ENCODE measurements at places on chromosomes 6 and 20.

DNA sequence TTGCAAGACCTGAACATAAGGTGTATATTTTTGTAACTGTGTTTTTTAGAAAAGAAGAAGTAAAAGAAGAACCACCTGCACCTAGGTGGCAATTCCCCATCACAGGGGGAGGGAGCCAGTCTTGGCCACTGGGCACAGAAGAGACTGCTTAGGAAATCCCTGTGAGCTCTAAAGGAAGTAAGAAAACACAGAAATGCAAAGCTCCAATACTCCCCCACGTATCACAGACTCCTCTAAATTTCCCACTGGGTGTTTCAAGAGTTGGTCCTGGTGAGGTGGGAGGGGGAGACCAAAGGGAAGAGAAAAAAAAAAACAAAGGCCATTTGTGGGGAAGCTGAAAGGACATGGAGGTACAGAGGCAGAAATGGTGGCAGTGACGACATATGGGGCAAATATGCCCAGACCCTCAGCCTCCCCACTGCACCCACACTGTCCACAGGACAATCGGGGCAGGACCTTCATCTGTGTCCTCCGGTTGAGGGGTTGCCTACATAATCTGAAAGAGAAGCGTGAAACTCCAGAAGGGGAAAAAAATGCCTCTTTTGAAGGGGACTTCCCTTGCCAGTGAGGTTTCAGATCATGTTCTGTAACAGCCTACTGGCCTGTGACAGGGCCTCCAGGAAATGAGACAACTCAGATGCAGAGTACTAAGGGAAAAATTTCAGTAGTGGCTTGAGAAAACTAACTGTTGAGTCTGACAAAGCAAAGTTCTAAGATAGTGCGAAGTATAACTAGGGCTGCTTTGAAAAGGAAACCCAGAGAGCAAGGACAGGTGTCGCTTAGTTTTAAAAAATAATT, 226.2 kb upstream of the MARCKS start:
- no peak for DNase-seq

DNA sequence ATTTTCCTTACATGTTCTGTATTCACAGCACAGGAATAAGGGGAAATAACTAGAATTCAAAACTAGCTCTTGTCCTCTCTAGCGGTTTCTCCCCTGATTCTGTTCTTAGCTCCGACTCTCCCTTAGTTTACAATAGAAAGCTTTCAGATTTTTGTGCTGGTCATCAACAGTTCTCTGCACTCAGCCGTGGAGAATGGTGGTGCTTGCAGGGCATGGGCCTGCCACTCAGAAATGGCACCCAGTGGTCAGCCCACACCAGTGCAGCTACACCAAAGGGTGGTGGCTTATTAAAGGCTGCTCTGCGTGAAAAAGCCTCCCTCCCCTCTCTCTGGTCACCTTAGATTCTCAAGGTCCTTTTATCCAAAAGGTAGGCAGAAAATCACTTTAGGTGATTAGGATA, 123.5 kb downstream of the SASH1 start:
- no peak for DNase-seq

DNA sequence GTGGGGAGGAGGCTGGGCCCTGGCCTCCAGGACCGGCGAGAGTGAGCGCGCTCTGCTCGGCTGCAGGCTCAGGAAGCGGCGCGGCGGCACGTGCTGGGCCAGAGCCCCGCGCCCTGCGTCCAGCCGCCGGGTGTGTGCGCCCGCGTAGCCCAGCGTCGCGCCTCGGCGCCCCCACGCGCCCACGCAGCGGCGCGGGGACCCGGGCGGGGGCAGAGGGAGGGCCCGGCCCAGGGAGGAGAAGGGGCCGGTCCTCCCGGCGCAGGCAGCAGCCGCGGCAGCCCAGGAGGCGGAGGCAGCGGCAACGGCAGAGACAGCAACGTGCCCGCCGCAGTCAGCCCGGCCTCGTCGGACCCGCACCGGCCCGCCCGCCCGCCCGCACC, at the start of gene EYA2:
TSS of gene EYA2 (plus strand) at position 265 of the 380 bp plus-strand sequence. CDS start 95,168 bp downstream, outside the sequence.
- DNase-seq, result no peak

DNA sequence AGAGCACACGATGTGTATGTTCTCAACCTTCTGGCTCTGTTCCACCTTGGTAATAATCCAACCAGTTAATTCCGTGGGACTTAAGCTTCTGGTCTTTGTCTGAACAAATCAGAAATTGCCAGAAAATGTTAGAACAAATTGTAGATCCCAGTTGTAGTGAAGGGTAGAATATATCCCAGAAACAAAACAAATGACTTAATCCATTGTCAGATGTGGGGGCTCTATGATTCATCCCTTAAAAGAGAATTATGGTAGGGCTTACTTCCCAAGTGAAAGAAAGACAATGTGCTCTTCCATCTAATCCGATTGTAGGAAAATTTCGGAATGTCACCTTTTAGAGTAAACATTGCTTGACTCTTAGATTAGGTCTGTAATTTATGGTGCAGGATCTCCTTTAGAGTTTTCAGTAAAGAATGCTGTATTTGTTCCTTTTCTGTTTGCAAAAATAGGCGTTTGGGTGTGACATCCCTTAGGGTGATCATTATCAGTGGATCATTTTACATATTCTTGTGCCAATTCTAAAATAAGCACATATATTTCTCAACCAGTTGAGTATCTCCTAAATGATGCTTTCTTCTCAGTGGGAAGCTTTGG, 234.5 kb upstream of the ZNF217 start:
- DNase-seq, result no peak

GRCh38 chr6:108937170-108937569, 88.9 kb downstream of the ARMC2 start:
- DNase-seq, result no peak

DNA sequence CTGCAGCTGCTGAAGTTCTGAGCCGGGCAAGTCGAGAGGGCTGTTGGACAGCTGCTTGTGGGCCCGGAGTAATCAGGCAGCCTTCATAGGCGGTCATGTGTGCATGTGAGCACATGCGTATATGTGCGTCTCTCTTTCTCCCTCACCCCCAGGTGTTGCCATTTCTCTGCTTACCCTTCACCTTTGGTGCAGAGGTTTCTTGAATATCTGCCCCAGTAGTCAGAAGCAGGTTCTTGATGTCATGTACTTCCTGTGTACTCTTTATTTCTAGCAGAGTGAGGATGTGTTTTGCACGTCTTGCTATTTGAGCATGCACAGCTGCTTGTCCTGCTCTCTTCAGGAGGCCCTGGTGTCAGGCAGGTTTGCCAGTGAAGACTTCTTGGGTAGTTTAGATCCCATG, 21.2 kb upstream of the MAPK13 start:
- no peak for DNase-seq

DNA sequence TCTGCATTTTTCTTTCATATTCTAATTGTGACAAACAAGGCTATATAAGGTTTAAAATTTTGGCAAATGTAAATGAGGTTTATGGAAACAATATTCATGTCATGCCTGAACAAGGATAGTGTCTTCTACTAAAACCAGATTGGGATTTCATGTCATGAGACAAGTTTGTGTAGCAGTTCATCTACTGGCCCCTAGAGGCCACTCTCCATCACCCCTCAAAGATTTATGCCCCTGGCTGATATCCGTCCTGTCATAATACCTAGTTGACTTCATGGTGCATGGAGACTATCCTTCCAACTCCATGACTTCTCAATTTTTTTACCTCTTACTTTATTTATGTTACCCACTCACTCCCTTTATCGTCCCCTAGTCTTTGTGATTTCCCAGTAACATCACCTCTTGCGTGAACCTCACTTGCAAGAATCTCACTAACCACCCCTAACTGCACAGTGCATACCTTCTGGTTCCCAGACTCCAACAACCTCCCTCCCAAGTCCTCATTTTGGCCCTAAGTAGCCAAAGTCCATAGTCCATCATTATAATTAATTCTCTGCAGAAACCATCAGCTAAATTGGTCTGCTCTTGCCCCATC, 179.8 kb downstream of the TASP1 start:
- no peak for DNase-seq

- DNase-seq, result no peak
Measured at GRCh38 chr20:49216991-49217578, 2.1 kb upstream of the DDX27 start.

GRCh38 chr20:34364223-34364506, 1.1 kb downstream of the ITCH start:
- DNase-seq, result no peak

GRCh38 chr6:36692220-36692619, 5.4 kb upstream of the RAB44 start:
- DNase-seq, result no peak

GRCh38 chr6:139468178-139468819, 93.9 kb upstream of the CITED2 start:
- no peak for DNase-seq

DNA sequence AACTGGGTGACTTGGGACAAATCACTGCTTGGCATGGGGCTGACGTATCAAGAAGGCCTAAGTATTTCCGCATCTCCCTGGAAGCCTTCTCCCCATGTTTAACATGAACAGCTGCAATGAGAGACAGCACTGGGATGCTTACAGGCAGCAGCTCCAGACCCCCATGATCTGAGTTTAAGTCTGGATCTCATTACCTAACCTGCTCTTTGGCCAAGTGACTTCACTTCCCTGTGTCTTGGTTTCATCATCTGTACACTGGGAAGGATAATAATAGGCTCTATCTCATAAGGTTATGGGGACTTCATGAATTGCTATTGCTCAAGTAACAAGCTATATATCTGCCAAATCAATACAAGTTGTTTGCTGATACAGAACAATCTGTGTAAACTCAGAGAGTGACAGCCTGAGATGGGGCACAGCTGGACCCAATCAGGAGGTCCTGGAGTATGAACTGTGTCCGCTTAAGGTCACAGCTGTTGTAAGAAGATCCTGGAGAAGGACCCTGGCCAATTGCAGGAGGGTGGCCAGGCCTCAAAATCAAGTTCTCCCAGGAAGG, 56.0 kb downstream of the TGM2 start:
- no peak for DNase-seq

GRCh38 chr6:90216072-90216977, 80.3 kb downstream of the BACH2 start:
- no peak for DNase-seq

GRCh38 chr6:11732036-11732631, 46.5 kb downstream of the ADTRP start:
- no peak for DNase-seq

DNA sequence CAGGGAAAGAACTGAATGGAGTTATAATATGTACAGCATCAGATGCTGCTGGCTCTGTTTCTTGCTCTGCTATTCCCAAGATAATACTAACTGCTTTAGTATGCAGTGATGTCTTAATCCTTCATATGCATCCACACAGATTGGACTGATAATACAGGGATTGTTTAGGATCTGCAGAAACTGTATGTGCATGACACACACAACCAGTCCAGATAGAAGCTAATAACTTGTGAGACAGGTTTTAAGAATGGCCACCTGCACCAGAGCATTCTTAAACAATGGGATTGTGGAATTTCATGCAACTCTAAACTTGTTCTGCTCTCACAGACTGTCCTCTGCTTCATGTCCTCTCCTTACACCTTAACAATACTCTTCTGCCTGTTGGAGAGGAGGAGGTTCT, 90.9 kb downstream of the SPTLC3 start:
- no peak for DNase-seq

- no peak for DNase-seq
Measured at GRCh38 chr20:63456429-63457284, 15.8 kb downstream of the KCNQ2 start.

DNA sequence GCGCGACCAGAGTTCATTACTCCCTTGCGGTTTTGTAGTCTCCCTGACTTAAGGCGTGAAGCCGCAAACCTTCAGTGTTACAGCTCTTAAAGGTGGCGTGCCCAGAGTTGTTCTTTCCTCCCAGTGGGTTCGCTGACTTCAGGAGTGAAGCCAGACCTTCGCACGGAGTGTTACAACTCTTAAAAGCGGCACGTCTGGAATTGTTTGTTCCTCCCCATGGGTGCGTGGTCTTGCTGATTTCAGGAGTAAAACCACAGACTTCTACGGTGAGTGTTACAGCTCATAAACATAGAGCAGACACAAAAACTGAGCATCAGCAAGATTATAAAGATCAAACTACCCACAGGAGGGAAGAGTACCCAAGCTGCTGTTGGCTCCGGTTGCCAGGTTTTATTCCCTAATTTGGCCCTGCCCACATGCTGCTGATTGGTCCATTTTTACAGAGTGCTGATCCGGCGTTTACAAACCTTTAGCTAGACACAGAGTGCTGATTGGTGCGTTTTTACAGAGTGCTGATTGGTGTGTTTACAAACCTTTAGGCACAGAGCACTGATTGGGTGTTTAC, 10.4 kb downstream of the TMEM14C start:
- no peak for DNase-seq

DNA sequence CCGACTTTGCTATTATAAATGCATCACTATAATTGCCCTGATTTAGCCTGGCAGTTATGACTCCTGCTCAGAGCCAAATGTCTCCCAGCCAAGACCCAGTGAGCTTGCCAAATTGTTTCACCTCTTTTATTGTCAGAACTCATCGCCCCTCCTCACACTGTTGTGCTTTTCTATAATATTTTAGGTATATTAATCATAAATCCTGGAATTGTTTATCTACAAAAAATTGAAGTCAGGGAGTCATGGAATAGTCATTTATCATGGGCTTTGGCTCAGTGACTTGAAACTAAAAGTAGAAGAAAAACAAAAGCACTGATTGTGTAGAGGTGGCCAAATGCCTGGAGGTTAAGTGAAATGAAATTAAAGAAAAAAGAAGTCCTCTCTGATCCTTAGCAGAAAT, 85.6 kb downstream of the PFDN4 start:
- DNase-seq, result no peak

DNA sequence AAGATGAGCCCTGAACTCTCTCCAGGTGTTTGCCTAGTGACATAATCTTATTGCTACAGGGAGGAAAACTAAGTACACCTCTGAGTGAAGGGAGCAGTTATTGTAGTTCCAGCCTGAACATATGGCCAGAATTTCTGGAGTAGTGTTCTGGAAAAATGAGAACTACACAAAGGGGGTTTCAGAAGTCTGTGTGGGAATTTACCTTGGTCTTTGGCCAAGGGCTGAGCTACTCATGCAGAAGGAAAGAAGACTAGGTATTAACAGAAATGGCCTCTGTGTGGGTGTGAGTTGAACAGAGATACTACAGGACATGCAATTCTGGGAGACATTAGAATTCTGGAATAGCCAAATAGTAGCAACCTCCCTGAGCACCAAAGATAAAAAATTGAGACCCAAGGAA, 1009.7 kb upstream of the GJE1 start:
- DNase-seq, result no peak

Measured in vagina (tissue), 2 donors.